ENCODE measurements at places on chromosomes 6 and 20.

DNA sequence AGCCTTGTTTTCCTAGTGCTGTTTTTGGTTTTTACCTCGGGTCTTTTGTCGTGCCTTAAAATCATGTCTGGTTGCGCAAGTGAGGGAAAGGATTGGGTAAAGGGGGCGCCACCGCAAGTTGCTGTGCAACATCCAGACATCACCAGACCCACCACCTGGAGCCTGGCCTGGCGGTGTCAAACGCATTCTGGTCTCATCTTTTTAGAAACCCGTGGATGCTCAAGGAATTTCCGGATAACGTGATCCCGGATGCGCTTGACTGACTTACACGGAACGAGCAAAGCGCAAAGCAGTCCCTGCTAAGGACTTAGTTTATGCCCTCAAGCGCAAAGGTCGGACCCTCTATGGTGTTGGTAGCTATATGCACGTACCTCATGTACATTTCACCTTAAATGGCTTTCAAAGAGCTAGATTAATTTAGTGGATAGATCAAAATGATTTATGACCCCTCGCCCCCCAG is 105.2 kb downstream of the OR2B2 start:
- peak; percentile 56 for DNase-seq
- H3K4me1 ChIP-seq: peaks cover 57% of the 10 kb centered on the region
- no peaks in the 10 kb centered on the region for H3K36me3 ChIP-seq
- peak overlapping the region; percentile 99 for H3K27ac ChIP-seq
- peak overlapping the region; percentile 92 for H3K4me3 ChIP-seq
- peaks cover 4% of the 10 kb centered on the region for H3K27me3 ChIP-seq

GRCh38 chr6:3991941-3992340 is 87.0 kb downstream of the FAM217A start:
- peaks cover 3% of the 10 kb centered on the region for H3K36me3 ChIP-seq
- no peak overlapping the region for H3K4me3 ChIP-seq
- no peaks in the 10 kb centered on the region for H3K27me3 ChIP-seq

- no peak overlapping the region for H3K4me3 ChIP-seq
- no peak overlapping the region for H3K27ac ChIP-seq
- DNase-seq: no peak
- H3K4me1 ChIP-seq: no peaks in the 10 kb centered on the region
- no peaks in the 10 kb centered on the region for H3K36me3 ChIP-seq
These were observed 92.5 kb upstream of the CCDC167 start for GRCh38 chr6:37592085-37592698.

- no peak overlapping the region for H3K4me3 ChIP-seq
- peaks cover 9% of the 10 kb centered on the region for H3K27me3 ChIP-seq
- peaks cover 4% of the 10 kb centered on the region for H3K36me3 ChIP-seq
- DNase-seq: no peak
These were observed 30.0 kb upstream of the AKIRIN2 start for GRCh38 chr6:87731818-87732661.

DNA sequence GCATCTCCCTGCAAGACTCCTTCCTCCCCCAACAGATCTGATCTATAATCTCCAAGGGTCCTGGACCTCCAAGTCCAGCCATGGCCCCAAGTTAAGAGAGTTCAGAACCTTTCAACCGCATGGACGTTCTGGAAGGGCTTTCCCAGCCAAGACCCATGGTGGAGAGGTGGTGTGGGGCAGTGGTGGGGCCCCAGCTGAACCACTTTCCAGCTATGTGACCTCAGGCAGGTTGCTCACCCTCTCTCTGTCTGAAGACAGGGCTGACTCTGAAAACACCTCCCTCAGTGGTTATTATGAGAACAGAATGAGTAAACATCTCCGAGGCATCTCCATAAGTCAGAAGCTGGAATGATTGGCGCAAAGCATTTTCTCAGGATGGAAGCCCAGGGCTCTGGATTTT is 887 bp downstream of the CLPS start:
- DNase-seq: no peak
- H3K4me3 ChIP-seq: no peak overlapping the region
- H3K4me1 ChIP-seq: peaks cover 12% of the 10 kb centered on the region
- no peak overlapping the region for H3K27ac ChIP-seq
- peaks cover 13% of the 10 kb centered on the region for H3K27me3 ChIP-seq

GRCh38 chr20:21513181-21513663 is 642 bp downstream of the NKX2-2 start:
- DNase-seq: no peak
- H3K4me3 ChIP-seq: no peak overlapping the region
- peaks cover 100% of the 10 kb centered on the region for H3K27me3 ChIP-seq
- no peak overlapping the region for H3K27ac ChIP-seq
- peaks cover 23% of the 10 kb centered on the region for H3K4me1 ChIP-seq
- no peaks in the 10 kb centered on the region for H3K36me3 ChIP-seq

DNA sequence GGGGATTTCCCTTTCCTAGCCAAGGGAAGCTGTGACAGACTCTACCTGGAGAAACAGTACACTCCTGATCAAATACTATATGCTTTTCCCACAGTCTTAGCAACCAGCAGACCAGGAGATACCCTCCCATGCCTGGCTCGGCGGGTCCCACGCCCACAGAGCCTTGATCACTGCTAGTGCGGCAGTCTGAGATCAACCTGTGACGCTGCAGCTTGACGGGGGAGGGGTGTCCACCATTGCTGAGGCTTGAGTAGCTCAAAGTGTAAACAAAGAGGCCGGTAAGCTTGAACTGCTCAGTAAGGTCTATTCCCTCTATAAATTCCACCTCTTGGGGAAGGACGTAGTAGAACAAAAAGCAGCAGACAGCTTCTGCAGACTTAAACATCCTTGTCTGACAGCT is 63.2 kb downstream of the WASF1 start:
- peak overlapping the region; percentile 63 for H3K27ac ChIP-seq
- H3K27me3 ChIP-seq: peaks cover 3% of the 10 kb centered on the region
- DNase-seq: no peak
- H3K4me3 ChIP-seq: no peak overlapping the region
- peaks cover 21% of the 10 kb centered on the region for H3K4me1 ChIP-seq
- peaks cover 68% of the 10 kb centered on the region for H3K36me3 ChIP-seq

DNA sequence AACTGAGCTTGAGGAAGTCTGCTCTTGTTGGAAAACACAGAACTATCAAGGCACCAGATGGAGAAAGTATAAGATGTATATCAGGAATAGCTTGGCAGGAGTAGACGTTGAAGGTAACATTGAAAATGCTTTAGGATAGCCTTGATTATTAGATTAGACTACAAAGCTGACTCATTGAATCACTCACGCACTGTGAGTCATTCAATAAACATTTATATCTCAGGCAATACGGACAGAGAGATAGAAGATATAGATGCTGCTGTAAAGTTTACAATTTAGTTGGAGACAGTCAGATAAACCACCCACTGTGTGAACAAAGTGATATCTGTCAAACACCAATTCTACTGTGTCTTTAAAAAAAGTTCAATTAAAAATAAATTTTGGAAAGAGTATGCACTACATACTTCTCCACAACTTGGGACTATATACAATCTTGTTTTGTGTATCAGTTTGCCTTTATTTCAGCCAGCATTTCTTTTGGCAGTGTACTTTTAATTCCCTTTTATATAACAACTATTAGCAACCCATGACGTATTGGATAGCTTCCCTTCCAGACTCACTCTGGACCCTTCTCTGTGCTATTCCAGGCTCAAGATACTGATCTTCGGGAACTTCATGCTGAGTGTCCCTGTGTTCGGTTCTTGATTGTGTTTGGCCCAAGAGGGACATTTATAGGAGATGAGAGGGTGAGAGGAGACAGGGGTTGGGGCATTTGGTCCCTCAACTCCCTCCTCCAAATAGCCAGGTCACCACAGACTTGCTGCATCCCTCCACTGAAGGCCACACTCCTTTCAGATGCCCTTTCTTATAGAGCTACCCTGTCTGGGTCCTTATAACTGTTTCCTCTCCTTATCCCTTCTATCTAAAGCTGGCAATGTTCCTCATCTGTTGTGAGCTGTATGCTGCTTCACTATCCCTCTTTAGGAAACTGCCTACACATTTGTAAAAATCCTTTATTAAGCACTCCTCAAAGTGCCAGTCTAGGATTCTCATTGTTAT is 176.6 kb upstream of the PTPRK start:
- peaks cover 7% of the 10 kb centered on the region for H3K4me1 ChIP-seq
- no peak overlapping the region for H3K4me3 ChIP-seq
- no peak for DNase-seq

DNA sequence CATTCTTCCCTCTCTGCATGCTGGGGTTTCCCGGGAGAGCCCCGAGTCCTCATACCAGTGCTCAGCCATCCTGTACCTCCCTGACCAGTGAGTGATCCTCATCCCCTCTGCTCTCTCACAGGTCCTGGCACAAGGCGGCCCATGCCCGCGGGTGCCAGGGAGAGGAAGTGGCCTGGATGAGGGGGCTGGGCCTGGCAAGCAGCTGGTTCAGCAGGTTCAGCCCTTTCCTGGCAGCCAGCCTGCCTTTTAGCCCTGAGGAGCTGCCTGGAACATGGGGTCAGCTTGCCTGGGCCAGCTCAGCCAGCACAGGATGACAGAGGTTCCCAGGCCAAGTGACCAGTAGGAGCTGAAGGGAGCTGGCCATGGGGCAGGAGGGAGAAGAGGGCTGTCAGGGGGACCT is 10.9 kb downstream of the MOCS1 start:
- peaks cover 67% of the 10 kb centered on the region for H3K36me3 ChIP-seq
- H3K4me3 ChIP-seq: no peak overlapping the region
- H3K27ac ChIP-seq: no peak overlapping the region
- no peaks in the 10 kb centered on the region for H3K4me1 ChIP-seq

- no peaks in the 10 kb centered on the region for H3K36me3 ChIP-seq
- H3K4me1 ChIP-seq: no peaks in the 10 kb centered on the region
- DNase-seq: no peak
- H3K27me3 ChIP-seq: peaks cover 38% of the 10 kb centered on the region
These were observed 61.7 kb downstream of the FOXA2 start for GRCh38 chr20:22522701-22523100.

DNA sequence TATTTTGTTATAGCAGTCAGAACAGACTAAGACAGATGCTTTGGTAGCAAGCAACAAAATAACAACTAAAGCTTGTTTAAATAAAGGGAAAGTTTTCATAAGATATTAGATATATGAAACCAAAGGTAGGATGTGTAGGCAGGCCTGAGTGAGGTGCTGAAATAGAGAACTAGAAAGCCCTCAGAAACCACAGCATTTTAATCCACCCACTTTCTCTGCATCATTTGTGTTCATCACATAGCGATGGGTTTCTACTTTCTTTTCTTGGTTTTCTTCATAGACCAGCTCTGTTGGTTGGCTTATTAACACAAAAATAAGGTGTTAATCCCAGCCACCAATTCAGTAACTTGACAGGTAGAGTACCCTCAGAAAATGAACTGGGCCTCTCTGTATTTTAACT is 58.6 kb downstream of the RPS12 start:
- DNase-seq: no peak
- peaks cover 10% of the 10 kb centered on the region for H3K4me1 ChIP-seq
- H3K27ac ChIP-seq: no peak overlapping the region

DNA sequence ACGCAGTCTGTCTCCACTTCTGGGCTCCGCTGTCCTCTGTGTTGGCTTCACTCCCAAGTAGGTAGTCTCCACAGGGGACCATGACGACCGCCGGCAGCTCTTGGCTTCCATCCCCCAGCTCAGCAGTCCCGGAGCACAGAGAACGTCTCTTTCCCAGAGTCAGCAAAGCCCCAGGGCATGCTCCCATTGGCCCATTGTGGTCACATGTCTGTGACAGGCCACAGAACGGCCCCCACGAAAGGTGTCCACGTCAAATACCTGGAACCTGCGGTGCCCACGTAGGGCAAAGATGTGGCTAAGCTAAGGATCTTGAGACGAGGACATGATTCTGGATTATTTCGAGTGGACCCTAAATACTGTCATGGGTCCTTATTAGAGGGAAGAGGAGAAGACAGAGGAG is 438.4 kb upstream of the SULF2 start:
- H3K4me1 ChIP-seq: peaks cover 35% of the 10 kb centered on the region
- peaks cover 15% of the 10 kb centered on the region for H3K27me3 ChIP-seq
- DNase-seq: no peak
- no peak overlapping the region for H3K4me3 ChIP-seq
- H3K27ac ChIP-seq: no peak overlapping the region
- no peaks in the 10 kb centered on the region for H3K36me3 ChIP-seq

DNA sequence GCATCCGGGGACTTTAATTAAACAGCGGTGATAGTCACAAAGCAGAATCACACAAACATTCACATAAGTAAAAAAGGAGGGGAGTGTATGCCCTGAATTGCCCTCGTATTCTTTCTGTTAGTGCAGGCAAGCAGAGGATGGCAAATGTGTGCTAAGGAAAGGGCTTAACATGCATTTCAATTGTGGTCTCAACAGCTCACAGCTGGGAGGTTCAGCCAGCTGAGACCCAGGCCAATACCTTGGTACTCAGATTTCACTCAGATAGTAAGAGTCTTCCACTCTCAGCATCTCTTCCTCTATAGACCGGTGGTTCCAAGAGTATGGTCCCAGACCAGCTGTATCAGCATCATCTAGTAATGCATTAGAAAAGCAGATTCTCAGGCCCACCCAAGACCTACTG is 215.1 kb downstream of the PHACTR1 start:
- no peak for DNase-seq
- no peaks in the 10 kb centered on the region for H3K27me3 ChIP-seq
- H3K27ac ChIP-seq: no peak overlapping the region
- no peak overlapping the region for H3K4me3 ChIP-seq
- H3K4me1 ChIP-seq: peaks cover 7% of the 10 kb centered on the region
- H3K36me3 ChIP-seq: no peaks in the 10 kb centered on the region

DNA sequence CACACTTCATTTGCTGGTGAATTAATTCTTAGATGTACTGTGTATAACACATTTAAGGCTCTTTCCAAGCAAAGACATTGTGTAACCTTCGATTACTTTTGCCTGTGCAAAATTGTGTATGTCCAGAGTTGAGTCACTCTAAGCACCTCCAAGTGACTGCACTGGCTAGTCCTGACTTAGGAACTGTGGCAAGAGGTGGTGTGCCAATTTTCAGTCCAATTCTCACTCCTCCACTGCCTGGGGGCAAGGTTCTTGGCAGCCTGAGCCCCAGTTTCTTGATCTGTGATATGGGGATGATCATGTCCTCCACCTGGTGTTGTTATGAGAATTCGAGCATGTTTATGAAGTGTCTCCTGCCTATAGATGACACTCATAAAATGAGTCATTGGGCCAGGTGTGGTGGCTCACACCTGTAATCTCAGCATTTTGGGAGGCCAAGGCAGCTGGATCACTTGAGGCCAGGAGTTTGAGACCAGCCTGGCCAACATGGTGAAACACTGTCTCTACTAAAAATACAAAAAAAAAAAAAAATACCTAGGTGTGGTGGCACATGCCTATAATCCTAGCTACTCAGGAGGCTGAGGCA is 105.3 kb upstream of the CDYL start:
- peaks cover 24% of the 10 kb centered on the region for H3K4me1 ChIP-seq
- H3K36me3 ChIP-seq: no peaks in the 10 kb centered on the region
- no peak overlapping the region for H3K4me3 ChIP-seq

- no peaks in the 10 kb centered on the region for H3K36me3 ChIP-seq
- H3K27me3 ChIP-seq: peaks cover 17% of the 10 kb centered on the region
- H3K4me3 ChIP-seq: no peak overlapping the region
- DNase-seq: no peak
- H3K27ac ChIP-seq: no peak overlapping the region
These were observed 40.2 kb upstream of the FAM50B start for GRCh38 chr6:3808759-3809514.

GRCh38 chr6:41732591-41733359 is 2.6 kb downstream of the TFEB start:
- H3K27me3 ChIP-seq: peaks cover 24% of the 10 kb centered on the region
- DNase-seq: no peak
- peak overlapping the region; percentile 84 for H3K4me3 ChIP-seq
- H3K4me1 ChIP-seq: peaks cover 26% of the 10 kb centered on the region
- no peaks in the 10 kb centered on the region for H3K36me3 ChIP-seq
- no peak overlapping the region for H3K27ac ChIP-seq

- no peak for DNase-seq
- H3K27ac ChIP-seq: no peak overlapping the region
- no peak overlapping the region for H3K4me3 ChIP-seq
- peaks cover 21% of the 10 kb centered on the region for H3K27me3 ChIP-seq
- H3K4me1 ChIP-seq: peaks cover 15% of the 10 kb centered on the region
These were observed 23.2 kb downstream of the KIAA1755 start for GRCh38 chr20:38237381-38237780.
